ENCODE measurements at places on chromosomes 7 and 10.

- DNase-seq = no peak
Observed at GRCh38 chr7:151411551-151411950, 1.7 kb upstream of the WDR86 start.

GRCh38 chr10:76007667-76008181, 576.3 kb downstream of the LRMDA start:
- DNase-seq = no peak

DNA sequence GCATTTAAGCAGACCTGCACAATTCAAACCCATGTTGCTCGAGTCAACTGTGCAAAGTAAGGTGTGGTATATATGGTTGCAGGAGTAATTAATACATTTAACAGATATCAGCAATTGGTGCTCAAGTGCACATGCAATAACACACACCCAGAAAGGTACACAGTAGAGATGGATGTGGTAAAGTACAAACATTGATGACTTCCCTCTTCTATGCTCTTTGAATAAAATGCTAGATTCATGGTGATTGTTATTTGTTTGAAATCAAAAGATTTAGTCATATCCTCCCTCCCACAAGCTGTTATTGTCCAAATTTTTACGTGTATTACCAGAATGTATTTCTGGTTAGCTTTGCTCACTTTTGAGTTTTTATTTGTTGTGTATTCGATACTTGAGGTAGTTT, 262.0 kb upstream of the CSTF2T start:
- DNase-seq = no peak

DNA sequence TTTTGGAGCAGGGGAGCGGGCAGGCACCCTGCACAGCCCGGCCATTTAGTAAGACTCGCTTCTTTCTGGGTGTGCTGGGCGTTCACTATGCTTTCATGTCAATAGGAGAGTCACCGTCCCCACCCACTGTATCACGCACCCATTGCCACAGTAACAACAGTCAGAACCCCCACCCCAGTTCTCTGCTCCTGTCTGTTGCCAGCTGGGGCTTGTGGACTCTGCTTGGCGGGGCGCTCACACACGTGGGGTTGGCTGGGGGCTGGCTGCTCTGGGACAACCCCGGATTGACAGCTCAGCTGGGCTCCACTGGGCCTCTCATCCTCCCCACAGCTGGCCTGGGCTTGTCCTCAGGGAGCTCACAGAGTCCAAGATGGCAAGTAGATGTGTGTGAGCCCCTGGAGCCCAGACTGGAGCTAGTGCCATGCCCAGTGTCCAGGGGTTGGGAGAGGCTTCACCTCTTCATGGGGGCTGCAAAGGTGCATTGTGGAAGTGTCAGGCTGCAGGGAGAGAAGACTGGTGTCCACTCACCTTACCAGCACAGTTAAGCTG, 59.6 kb downstream of the GLRX3 start:
- no peak for DNase-seq

GRCh38 chr7:24800667-24801066, 43.4 kb upstream of the GSDME start:
- DNase-seq = no peak

- DNase-seq = no peak
Observed at GRCh38 chr10:126247446-126247975, 140.8 kb downstream of the ADAM12 start.

DNA sequence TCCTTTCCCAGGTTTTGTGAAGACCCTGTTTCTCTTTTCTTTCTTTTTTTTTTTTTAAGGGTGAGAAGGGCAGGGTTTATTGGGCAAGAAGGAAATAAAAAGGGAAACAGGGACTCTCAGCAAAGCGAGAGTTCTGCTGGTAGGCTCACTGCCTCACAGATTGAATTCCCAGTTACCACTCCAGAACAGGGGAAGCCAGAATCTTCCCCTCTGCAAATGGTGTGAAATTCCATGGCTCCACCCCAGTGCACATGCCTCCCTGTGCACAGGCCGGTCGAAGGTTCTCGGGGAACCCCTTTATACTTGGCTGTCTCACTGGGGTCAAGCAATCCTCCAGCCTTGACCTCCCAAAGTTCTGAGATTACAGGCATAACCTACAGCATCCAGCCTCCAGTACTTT, 10.5 kb upstream of the GUSB start:
- DNase-seq = no peak

DNA sequence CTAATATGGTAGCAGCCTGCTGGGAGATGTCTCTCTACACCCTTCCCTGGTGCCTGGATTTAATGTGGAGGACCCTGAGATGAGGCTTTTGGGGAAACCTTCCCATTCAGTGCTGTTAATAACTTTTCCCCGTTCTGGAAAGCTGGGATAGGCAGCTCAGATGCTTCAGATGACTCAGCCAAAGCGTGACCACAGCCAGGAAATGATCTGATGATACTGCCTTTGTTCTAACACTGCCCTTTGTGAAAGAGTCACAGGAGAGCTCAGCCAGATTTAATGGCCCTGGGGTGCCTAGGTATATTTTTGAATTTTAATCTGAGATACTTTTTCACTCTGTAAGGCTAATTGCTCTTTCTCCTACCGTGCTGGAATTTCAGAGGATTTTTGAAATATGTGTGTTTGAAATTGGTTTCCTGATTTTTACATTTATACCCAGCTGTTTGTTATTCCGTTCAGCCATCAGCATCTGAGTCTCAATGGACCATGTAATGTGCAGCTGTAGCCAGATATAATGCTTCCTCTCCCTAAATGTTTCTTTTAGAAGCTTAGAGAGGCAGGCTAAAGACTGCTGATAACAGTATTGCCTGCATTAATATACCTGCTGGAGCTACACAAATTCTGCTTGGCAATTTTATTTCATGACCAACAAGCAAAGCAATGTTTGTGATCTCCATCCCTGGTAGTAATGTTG, 17.8 kb downstream of the CELF2 start:
- no peak for DNase-seq

GRCh38 chr10:132449811-132450181, 52.8 kb downstream of the PWWP2B start:
- no peak for DNase-seq

DNA sequence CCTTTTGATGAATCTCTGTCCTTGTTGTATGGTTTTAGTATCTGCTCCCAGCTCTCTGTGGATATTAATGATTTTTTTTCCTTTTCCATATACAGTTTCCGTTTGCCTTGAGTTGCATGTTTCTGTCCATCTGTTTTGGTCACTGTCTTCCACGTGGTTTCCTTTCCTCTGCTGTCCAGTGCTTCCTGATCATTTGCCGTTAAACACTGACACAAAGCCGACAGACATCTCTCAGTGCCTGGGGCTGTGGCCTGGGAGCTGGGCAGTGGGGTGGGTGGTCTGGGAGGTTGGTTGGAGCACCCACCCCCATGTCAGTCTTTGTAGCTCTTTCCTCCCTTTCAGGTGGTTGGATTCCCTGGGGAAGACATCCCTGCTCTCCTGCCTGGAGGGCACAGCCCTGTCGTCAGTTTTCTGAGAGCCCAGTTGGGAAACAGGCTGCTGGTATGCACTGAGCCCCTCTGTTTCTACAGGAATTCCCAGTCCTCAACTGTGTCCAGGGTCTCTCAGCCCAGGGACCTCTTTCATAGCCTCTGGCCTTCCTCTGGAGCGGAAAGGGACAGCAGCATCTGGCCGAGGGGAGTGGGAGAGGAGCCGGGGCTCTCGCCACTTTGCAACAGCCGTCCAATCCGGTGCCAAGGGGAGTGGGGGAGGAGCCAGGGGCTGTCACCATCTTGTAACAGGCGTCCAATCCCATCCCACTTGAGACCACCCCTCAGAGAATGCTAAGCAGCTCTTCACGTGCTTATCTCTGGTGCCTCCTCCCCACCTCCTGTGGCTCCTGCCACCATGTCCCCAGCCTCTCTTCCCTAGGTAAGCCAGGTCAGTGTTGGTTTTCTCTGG, 26.7 kb upstream of the MKI67 start:
- DNase-seq = no peak

DNA sequence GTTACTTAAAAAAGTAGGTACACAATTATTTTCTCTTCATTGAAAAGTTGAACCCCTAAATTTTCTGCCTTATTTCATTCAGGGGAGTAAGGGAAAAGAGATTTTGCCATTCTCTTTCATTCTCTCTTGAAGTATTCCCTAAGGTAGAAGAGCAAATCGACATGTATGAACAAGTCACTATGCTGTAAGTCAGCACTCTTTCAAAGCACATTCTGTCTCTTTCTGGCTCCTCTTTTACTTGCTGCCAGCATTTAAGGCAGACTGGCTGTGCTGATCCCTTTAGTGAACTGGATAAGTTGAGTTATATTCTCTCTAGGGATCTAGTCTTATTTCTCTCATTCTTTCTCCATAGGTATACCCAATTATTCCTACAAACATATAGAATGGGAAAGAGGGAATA, 222.3 kb upstream of the ZWINT start:
- DNase-seq = no peak

DNA sequence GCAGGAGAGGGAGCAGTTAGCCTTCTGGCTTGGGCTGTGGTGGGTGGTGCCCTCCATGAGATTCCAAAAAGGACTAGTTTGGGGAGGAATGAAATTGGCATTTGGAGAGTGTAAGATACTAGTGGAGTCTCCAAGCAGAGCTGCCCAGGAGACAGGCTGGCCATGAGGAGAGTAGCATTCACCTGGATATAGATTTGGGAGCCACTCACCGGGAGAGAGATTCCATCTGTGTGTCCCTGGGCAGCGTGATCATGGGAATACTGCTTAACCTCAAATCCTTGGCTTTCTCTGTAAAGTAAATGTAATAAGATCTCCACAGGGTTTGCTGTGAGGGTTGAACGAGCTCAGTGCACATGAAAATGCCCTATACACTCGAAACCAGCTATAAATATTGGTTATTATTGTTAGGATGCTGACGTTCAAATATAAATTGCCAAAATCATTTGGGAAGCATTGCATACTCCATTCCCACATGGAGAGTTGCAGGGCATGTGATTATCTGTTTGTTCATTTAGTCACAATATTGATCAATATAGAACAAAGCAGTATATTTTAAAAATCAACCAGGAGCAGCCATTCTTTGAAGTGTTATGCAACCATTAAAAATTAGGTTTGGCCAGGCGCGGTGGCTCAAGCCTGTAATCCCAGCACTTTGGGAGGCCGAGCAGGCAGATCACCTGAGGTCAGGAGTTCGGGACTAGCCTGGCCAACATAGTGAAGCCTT, 143.7 kb downstream of the CUX1 start:
- DNase-seq = no peak
